NCI-H510A treated with DMSO at 0.1 percent for 48 hours (cell line): ENCODE measurements at places on chromosomes 12 and 14.

DNA sequence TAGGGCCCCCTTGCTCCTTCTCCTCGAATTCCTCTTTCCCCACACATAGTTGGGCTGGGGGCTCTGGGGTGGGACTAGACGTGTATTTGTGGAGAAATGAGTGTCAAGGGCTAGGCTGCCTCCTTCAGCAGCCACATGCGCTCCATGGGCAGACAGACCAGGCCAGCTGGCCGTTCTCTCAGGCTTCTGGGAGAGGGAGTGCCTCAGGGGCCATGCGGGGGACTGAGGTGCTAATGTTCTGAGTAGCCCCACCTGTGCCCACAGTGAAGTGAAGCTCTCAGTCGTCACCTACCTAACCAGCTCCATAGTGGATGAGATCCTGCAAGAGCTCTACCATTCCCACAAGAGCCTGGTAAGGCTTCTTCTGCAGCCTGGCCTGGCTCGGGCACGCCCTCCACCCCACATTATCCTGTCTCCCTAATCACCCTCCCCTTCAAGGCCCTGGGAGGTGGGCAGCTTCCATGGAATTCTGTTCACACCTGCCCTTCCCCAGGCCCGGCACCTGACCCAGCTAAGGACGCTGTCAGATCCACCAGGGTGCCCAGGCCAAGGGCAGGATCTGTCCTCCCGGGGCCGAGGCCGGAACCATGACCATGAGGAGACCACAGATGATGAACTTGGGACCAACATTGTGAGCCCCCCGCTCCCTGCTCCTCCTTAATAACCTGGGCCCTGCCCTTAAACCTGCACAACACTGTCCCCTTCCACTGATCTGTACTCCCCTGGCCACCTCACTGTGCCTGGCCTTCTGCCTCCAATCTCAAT lies 9.0 kb upstream of the CPNE6 start:
- no peak for DNase-seq

DNA sequence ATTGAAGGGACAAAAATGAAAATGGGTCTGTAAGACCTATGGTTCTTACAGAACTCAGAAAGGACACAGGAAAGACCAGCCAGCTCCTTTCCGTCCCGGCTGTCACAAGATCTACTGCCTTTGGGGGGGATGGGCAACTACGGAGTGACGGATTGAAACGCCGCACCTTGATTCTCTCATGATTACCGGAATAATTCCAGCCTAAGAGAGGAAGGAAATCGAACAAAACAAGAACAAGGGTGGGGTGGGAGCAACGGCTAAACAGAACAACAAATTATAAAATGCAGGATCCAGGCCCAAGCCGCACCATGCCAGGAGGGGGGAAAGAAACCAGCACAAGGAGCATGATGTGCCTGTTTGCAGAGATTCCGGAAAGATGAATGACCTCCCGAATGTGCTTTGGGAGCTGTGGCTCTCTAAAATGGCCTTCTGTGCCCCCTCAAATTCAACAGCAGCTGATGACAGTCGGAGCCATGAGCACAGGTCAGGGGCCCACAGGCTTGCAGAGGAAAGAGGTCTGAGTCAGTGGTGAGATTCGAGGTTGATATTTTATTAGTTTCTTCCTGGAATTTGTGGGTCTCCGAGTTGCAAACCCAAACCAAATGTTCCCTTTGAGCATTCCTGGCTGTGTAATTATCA lies 72.1 kb downstream of the SPRING1 start:
- DNase-seq, result no peak

GRCh38 chr12:78959556-78959955 lies 95.0 kb downstream of the SYT1 start:
- no peak for DNase-seq

GRCh38 chr12:113673458-113674238 lies 202.0 kb upstream of the LHX5 start:
- DNase-seq, result no peak

DNA sequence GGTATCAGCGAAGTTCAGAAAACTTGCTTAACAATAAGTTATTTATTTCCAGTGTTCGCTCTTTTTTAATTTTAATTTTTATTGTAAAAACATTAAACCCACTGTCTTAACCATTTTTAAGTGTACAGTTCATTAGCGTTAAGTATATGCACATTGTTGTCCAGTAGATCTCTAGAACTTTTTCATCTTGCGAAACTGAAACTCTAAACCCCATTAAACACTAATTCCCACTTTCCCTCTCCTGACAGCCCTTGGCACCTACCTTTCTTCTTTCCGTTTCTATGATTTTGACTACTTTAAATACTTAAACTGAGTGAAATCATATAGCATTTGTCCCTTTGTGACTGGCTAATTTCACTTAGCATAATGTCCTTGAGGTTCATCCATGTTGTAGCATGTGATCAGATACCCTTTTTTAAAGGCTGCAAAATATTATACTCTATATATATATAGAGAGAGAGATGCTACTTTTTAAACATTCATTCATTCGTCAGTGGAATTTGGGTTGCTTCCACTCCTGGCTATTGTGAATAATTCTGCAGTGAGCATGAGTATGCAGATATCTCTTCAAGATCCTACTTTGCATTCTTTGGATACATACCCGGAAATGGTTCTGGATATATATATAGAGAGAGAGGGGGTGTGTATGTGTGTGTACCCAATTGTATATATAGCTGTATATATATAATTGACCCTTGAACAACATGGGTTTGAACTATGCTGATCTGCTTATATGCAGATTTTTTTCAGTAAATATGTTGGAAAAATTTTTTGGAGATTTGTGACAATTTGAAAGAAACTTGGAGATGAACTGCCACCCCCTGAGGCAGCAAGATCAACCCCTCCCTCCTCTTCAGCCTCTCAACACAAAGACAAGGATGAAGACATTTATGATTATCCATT lies 74.7 kb upstream of the EVL start:
- DNase-seq, result no peak

DNA sequence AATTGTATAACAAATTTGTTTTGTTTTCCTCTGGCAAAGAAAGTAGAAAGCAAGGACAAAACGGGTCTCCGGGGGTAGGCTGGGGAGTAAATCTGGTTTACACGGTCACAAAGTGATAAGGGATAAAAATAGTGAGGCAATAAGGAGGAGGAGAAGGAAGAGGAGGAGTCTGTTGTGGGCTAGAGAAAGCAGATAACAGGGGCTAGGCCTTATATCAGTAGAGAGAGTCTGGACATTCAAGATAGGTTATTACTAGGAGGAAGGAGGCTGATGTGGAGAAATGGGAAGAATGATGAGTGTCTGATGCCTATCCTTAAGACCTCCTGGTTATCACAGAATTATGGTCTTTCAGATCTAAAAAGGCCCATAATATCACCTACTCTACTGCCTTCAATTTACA lies 83.2 kb upstream of the SSTR1 start:
- no peak for DNase-seq

GRCh38 chr12:114626-115211 lies 48.2 kb downstream of the IQSEC3 start:
- DNase-seq, result no peak

DNA sequence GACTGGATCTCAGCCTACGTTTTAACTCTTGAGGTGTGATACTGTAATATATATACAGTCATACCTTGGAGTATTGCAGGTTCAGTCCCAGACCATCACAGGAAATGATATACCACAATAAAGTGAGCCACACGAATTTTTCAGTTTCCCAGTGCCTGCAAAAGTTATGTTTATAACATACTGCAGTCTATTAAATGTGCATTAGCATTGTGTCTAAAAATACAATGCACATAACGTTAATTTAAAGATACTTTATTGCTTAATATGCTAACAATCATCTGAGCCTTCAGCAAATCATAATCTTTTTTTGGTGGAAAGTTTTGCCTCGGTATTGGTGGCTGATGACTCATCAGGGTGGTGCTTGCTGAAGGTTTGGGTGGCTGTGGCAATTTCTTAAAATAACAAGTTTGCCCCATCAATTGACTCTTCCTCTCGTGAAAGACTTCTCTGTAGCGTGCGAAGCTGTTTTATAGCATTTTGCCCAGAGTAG lies 18.9 kb downstream of the PYROXD1 start:
- no peak for DNase-seq

DNA sequence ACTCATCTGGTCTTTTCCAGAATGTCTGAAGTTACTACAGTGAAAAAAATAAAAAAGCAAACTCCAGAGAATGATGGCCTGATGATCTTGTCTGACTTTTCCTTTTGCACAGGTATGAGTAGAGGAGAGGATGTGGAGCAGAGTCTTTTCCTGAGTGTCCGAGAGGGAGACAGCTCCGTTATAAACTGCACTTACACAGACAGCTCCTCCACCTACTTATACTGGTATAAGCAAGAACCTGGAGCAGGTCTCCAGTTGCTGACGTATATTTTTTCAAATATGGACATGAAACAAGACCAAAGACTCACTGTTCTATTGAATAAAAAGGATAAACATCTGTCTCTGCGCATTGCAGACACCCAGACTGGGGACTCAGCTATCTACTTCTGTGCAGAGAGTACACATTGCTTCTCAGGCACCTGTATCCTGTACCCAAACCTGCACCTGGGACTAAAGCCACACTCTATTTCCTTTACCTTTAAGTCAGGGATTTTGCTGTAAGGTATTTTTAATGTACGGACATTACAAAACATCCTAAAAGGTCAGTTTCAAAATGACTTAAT lies 75.8 kb upstream of the OR4E1 start:
- no peak for DNase-seq

DNA sequence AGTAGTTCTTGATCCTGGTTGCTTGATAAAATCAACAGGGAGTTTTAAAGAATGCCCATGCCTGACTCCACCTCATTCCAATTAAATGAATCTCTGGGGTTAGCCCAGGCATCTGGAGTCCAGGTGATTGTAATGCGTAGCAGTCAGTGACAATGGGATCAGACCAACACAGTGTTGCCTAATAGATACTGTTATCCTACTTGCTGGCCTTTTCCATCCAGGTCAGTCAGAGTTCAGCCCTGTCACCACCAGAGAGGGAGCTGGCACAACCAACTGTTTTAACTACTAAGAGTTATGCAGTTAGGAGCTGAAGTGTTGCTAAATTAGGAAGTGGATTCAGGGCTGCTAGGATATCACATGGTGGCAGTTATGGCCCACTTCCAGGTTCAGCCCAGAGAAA lies 107.1 kb downstream of the GPR135 start:
- DNase-seq, result peak; percentile 26

- no peak for DNase-seq
These were observed 114.1 kb downstream of the KIF26A start for GRCh38 chr14:104252256-104253215.

- DNase-seq, result no peak
These were observed 77.4 kb downstream of the BBS10 start for GRCh38 chr12:76270657-76271358.

- peak; percentile 33 for DNase-seq
These were observed 39.9 kb downstream of the DNAI7 start for GRCh38 chr12:25155022-25155576.

- DNase-seq, result no peak
These were observed 17.8 kb upstream of the SLC17A8 start for GRCh38 chr12:100339071-100339470.

DNA sequence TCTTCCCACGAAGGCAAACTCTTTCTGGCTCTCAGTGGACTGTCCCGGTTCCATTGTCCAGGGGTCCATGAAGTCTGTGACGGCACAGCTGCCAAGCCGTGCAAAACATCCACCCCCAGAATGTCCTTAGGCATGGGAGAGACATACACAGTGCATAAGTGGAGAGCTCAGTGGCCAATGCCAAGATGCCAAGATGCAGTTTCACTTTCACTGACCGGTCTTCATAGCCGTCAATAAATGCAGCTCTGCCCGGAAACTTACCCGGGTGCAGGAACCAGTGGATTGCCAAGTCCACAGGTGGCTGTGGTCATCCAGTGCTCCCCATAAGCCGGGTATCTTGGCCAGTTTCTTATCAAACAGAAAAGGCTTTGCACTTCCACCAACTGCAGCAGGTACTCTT lies 162.3 kb downstream of the PTCSC3 start:
- DNase-seq, result no peak

- no peak for DNase-seq
These were observed 214.8 kb downstream of the FUT8 start for GRCh38 chr14:65627315-65627714.

DNA sequence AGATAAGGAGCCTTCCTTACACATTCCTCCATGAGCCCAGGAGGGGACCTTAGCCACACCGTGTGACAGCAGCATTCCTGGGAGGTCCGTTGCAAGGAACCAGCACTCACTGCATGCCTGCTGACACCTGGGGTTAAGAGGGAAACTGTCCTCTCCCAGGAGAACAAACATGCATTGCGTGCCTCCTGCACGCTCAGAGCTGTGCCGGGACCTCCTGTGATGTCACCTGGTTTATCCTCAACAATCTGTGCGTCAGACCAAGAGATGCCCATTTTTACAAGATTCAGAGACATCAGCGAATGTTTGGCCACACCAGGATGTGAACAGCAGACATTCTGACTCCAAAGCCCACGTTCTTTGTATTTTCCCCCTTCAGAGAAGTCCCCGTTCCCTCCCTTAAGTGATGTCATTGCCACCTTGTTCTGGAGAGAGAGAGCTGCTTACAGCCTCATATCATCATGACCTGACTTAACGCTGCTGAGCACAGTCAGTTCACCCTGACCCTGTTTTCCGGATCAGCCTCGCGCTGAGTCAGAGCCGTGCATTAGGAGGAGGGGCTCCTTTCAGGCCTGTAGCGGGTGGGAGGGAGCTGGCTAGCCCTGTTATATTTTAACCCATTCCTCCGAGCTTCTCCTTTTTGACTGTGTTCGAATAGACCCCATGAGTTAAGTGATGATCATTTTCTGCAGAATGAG lies 36.2 kb downstream of the TMEM120B start:
- no peak for DNase-seq

GRCh38 chr12:56120158-56120846 lies 2.2 kb downstream of the ZC3H10 start:
- DNase-seq, result no peak

DNA sequence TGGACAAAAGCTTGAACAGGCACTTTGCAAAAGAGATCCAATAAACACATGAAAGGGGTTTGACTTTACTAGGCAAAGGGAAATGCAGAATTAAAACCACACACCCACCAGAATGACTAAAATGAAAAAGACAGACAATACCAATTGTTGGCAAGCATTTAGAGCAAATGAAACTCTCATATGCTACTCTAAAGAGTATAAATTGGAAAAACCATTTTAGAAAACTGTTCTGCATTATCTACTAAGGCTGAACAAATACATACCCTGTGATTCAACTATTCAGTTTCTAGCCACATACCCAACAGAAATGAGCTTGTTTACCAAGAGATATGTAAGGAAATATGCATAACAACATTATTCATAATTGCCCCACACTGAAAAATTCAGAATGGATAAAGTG lies 8.5 kb upstream of the IL22 start:
- no peak for DNase-seq

- DNase-seq, result no peak
These were observed 3.3 kb upstream of the SERPINA11 start for GRCh38 chr14:94455928-94456327.

- no peak for DNase-seq
These were observed 136.1 kb downstream of the ASCL1 start for GRCh38 chr12:103093499-103094106.

DNA sequence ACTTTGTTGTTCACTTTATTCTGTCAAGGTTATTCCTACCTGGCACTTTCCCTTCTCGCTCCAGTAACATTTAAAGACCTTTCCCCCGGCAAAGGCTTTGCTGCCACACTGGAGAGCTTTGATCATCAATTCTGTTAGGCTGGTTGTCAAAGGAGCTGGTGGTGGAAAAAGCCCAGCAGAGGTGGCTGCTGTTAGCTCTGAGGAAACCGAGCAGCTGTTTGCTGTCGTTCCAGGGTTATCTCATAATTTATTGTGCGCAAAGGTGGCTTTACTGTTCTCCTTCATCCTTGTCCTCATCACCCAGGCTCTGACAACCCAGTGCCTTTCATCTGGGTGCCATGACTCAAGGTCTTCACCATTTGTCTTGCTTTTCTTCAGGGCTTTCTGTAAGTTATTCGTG lies 38.2 kb upstream of the CRADD start:
- DNase-seq, result peak; percentile 17

- no peak for DNase-seq
These were observed 20.8 kb downstream of the SH2B3 start for GRCh38 chr12:111426344-111427185.
